Amniotic stem cell (primary cell): ENCODE measurements at places on chromosomes 7 and 10.

DNA sequence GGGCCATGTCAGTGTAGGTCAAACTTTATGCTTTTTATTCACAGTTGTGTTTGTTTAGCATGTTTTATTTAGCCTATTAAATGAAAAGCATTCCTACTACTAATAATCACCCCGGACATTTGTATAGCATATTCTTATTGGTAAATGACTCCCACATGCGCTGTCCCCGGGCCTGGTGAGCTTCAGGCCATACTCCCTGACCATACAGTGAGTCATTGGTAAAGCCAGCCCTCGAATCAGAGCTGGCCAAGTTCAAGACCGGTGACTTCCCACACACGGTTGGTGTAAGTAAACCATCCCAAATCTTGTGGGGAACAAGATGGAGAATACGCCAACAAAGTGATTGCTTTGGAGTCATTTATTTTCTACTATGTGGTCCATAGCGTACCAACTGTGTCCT, 238.7 kb upstream of the TCF7L2 start:
- no peak for DNase-seq

DNA sequence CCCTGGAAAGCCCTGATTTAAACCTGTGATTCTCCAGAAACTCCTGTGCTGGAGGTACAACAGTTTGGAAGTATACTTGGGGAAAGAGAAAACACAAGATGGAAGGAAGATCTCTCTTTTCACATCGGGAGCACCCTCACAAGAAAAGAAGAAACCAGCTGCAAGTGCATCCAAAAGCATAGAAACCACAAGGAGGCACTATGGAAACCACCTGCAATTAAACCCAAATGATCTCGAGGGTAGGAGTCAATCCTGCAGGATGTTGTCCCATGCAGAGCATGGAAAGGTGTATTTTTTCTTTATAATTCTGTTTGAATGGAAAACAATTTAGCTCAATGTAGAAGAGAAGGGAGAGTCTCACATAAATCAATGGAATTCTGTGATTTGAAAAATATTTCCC, 210.5 kb downstream of the TWIST1 start:
- DNase-seq, result no peak

DNA sequence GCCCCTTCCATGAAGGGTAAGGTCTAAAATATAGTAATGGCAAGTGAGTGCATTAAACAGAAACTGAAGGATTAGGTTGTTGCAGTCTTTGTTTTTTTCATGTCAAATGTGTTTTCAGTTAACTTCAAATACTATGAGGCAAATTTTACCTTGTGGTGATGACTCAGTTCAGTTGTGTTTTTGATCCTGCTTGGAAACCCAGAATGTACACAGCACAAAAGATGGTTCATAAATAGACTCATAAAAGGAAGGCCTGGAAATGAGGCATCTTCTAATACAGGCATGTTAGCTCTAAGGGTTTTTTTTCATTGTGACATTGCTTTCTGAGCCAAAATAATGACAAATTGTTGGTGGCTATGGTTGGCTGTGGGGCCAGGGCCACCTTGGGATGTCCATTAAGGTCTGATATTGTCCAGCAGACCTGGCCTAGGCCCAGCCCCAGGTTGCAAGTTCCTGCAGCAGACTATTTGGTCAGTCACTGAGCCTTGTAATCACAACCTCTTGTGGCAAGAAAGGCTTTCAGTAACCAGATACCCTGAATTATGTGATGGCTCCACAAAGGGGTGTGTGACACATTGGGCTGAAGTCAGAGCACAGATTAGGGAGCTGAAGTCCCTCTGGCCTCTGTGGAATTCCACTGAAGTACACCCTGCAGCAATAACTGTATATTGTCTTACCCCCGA, 69.0 kb upstream of the SAMD8 start:
- DNase-seq, result peak; percentile 32

DNA sequence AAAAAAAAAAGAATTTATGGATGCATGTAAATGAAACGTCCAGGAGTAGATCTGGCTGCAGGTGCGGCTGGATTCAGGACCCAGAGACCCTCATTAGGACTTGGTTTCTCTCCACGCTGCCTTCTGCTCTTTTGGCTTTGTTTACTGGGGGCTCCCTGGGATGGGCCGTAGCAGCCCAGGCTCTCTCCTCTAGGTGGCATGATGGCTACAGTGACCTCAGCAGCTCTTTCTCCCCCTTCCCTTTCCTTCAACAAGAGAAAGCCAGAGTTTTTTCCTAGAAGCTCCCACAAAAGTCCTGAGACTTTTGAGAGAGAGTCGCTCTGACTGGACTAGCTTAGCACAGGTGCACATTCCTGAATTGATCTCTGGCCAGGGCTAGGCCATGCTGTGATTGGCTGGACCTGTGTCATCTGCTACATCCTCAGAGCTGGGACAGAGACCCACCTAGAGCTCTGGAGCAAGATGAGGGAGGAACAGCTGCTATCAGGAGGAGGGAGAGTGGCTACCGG, 67.8 kb upstream of the PDCD4 start:
- no peak for DNase-seq

- DNase-seq, result no peak
These were observed 97.6 kb downstream of the CUX1 start for GRCh38 chr7:101915000-101915399.

GRCh38 chr7:27205325-27206280, 5.7 kb upstream of the HOXA13 start:
- no peak for DNase-seq

- no peak for DNase-seq
These were observed 292.4 kb upstream of the AKR1E2 start for GRCh38 chr10:4533621-4534020.

GRCh38 chr7:7554021-7554432, 12.7 kb upstream of the MIOS start:
- peak; percentile 24 for DNase-seq

DNA sequence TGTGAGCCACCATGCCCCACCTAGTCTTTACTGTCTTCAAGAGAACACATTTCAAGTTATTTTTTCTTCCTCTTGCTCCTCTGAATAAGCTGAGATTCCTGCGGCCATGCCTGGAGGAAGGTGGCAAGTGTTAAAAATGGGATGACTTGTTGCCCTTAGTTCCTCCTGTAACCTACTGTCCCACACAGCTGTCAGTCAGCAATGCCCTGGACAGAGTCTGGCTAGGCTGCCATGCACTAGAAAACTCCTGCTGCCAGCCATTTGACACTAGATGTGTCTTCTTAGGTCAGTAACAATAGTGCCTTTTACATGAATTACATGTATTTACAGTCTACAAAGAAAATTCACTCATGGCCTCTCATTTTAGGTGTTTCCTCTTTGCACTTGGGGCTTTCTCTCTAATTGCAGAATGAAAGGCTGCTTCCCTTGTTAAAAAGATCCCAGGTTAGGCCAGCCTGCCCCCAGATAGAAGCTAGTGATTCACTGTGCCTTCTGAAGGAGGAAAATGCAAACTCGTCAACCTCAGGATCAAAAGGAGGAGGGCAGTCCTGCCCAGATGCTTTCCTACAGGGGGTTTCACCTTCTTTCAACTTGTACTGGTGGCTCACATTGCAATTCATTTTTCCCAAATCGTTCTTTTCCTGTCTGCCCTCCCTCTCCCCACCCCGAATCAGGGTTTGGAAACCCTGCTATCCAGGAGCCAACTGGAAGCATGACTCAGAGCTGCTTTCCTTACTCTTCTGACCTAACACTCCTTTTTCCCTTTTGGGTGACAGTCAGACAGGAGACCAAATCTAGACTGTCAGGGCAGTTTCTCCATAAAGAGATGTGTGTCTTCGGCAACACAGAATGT, 136.6 kb downstream of the SPAG6 start:
- no peak for DNase-seq

- DNase-seq, result no peak
These were observed 175.0 kb upstream of the LYZL2 start for GRCh38 chr10:30804478-30805055.

- DNase-seq, result no peak
These were observed 186.4 kb downstream of the LRRC4 start for GRCh38 chr7:127844707-127845331.

DNA sequence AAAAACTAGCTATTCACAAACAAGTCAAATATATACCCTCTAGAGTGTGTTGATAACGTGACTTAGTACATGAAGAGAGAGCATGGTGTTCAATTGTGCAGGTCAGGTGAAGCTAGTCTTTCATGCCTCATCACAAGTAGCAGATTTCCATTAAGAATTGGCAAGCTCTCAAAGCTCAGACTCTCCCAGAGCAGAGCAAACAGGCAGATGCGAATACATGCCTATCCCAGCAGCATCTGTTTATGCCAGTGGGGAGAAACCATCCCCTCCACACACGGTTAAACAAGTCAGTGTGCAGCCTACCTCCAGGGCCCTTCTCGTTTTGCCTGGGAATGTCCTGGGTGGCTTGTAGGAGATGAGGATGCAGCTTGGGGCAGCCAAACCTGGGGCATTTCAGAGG, 532.5 kb upstream of the C7orf33 start:
- no peak for DNase-seq

DNA sequence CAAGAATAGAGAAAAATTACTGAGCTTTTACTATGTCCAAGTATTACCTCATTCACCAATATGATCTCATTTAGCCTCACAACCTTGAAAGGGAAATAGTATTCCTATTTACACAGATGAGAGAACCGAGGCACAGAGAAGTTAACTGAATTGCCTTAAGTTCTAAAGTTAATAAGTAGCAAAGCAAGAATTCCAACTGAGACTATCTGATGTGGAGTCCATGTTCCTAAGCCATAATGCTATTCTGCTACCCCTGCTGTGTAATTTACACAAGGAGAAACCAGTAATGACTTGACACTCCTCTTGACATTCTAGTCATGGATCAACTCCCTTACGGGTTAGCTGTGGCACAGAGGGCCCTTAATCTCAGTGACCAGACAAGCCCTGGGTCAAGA, 60.7 kb downstream of the ABCB4 start:
- no peak for DNase-seq

GRCh38 chr10:110456046-110456445, 41.7 kb upstream of the DUSP5 start:
- no peak for DNase-seq

GRCh38 chr7:157973971-157974677, 613.5 kb downstream of the PTPRN2 start:
- no peak for DNase-seq

DNA sequence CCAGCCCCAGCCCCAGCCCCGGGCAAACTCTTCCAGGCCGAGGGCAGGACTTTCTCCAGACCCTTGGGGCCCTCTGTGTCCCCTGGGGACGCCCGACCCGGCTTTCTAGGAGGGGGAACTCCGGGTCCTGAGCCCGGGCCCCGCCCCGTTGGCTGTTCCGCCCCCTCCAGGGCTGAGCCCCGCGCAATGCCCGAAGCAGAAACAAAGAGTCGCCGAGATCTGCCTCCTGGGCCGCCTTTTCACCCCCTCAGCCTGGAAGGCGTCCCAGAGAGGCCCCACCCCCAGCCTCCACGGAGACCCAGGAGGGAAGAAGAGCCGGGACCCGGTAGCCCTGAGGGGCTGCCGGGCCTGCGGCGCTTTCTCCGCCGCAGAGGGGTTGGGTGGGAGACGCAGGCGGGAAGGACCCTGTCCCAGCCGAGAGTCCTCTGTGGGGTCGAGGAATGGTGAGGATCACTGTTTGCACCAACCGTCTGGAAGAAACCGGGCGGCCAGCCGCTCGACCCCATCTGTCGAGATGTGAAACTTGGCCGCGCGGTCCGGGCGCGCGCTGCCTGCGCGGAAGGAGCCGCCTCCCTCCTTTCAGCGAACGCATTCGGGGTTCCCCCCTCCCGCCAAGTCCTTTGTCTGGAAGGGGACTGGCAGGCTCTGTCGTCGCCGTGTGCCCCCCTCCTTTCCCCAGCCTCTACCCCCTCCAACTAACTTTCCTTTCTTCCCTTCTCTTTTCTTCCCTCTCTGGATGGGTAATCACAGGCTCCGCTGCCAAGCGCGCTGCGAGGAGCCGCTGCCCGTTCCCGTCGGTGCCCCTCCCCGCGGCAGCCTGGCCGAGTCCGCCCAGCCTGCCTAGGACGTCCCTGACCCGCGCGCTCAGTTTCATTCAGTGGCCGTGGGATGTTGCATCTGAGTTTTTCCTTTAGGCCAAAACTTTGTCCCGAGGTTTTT, 10.2 kb downstream of the EN2 start:
- no peak for DNase-seq

DNA sequence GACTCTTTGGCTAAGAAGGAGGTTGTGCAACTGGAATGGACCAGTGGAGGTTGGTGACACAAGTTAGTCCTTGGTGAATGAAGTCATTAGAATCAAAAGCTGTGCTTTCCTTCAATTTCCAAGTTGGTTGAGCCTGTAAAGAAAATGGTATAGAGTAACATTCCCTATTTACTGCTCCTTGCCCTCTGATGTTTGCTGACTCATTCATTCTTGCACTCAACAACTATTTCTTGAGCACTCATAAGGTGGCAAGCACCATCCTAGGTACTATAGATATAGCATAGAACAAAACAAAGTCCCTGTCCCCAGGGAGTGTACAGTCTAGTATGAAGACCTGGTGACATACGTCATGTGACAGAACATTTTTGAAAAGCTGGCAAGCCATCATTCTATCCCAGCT, 118.9 kb upstream of the CCDC6 start:
- DNase-seq, result no peak

GRCh38 chr10:18140957-18141845, 977 bp downstream of the CACNB2 start:
- DNase-seq, result no peak

GRCh38 chr10:21737106-21737505, 203.1 kb downstream of the MLLT10 start:
- DNase-seq, result no peak

DNA sequence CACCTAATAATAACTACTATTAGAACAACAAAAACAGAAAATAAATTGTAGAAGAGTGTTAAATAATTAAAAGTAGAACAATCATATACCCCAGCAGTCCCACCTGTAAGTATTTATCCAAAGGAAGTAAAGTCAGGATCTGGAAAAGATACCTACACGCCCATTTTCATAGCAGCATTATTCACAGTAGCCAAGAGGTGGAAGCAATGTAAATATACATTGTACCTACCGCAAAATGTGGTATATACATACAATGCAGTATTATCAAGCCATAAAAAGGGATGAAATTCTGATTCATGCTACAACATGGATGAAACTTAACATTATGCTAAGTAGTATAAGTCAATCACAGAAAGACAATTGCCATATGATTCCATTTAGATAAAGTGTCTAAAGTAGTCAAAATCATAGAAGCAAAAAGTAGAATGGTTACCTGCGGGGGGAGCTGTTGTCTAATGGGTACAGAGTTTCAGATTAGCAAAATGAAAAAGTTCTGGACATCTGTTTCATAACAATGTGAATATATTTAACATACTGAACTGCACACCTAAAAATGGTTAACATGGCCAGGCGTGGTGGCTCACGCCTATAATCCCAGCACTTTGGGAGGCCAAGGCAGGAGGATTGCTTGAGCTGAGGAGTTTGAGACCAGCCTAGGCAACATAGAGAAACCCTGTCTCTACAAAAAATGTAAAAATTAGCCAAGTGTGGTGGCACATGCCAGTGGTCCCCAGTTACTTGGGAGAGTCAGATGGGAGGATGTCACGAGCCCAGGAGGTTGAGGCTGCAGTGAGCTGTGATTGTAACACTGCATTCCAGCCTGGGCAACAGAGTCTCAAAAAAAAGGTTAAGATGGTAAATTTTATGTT, 6.0 kb upstream of the TMED4 start:
- no peak for DNase-seq

DNA sequence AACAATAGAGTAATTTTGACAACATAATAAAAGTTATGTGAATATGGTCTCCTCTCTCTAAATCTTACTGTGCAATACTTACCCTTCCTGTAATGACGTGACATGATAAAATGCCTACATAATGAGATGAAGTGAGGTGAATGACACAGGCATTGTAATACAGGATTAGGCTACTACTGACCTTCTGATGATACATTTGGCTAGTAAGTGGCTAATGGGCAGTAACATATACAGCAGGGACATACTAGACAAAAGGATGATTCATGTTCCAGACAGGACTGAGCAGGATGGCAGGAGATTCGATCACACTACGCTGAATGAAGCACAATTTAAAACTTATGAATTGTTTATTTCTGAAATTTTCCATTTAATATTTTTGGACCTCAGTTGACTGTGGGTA, 4.7 kb downstream of the C10orf88 start:
- DNase-seq, result no peak
